ENCODE measurements at places on chromosomes 4 and X. TPM values are rescaled to one million over a fixed set of nuclear protein-coding genes. Genes with fewer than 3 reads are reported as not detected.

GRCh38 chrX:139720136-139720535, 12.2 kb upstream of the MCF2 start:
- DNase-seq, result peak; percentile 4

GRCh38 chr4:3389233-3390215, 52.2 kb upstream of the HGFAC start:
- DNase-seq, result no peak

- DNase-seq, result no peak
These were observed 24.9 kb downstream of the APLN start for GRCh38 chrX:129629837-129630236.

DNA sequence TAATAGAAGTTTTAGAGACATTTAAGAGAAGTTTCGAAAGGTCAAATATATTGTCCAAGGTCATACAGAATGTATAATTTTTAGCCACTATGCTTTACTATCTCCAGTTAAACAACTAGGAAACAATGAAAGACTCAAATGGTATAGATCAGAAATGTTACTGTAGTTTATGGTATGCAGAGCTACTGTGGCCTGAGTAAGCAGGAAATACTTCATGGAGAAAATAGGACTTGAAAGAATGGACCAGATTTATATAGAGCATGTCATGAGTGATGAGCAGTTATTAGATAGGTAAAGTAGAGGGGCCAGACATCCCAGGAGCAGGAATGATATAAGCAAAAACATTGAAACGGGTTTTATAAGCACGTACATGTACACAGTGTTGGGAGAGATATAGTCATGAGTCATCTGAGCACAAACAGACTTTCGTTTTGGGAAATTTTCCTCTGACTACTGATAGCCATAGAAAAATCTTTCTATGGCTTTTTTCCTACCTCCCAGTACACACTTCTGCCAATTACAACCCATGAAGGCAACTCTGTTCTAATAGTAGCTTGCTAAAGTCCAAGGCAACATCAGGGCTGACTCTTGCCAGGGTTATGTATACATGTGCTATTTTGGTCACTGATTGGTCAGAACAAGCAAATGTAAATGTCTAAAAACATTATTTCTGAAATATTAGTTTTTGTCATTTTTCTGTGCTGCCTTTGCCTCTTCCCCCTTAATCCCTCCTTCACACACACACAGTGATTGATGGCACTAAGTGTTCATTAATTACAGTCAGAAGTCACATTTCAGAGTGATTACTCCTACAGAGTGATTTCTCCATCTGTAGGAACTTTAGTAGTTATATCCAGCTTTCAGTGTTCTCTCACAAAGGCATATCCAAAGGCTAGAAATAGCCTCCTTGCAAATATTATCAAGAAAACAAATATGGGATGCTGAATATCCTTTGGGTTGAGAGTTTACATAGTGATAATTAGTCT, 198.7 kb downstream of the ENOX2 start:
- DNase-seq, result no peak

Gene ZFP42
- total RNA-seq, result 2.1 TPM

Gene FMR1NB
- total RNA-seq, result not detected

Measured in endothelial cell (in vitro differentiated cells).